ENCODE measurements at places on chromosomes 2 and 18.

DNA sequence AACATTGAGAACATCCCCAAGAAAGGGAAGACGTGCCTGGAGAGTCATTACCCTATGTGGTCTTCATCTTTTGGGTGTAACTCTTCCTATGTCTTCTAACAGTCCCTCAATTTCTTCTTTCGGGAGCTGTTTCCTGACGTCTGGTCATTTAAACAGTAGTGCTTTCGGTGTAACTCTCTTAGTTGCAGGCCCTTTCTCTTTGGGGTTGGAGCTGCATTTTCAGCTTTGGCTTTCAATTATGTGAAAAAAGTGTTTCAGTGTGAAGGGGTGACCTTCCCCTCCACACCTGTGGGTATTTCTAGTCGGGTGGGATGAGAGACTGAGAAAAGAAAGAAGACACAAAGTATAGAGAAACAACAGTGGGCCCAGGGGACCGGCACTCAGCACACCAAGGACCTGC lies 105.9 kb downstream of the CERS6 start:
- DNase-seq = no peak

DNA sequence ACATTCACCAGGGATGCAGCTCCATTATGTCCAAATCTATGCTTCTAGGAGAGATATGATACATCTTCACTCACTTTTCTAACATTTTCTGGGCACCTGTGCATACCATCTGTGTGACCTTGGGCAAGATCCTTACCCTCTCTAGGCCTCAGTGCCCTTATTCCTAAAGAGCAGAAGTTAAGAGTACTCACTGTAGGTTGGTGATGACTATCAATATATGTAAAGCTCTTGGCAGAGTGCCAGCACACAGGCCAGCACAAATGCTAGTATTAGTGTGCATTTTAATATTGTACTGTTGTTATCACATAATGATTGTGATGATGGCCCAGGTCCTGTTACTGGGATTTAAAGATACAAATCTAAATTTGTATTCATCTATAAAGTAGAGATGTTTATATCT lies 199.2 kb downstream of the RAD51AP2 start:
- no peak for DNase-seq

- no peak for DNase-seq
Measured at GRCh38 chr2:38440655-38441054, 63.6 kb upstream of the ATL2 start.

DNA sequence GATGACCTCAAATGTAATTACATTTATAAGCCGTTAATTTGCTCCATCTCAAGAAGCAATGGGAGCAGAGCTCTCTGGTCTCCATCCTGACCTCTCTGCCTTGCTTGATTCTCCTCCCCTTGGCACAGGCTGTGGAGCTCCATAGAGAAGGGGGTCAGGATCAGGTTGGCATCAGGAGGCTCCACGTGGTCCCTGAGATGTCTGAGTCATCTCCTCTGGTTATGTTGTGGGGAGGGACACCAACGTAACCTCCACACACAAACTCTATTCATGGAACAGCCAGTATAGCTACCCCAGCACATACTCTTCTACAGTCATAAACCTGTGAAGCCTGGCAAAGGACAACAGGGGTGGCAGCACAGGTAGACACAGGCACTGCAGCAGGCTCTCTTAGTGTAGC lies 29.0 kb downstream of the TRABD2A start:
- DNase-seq = no peak

DNA sequence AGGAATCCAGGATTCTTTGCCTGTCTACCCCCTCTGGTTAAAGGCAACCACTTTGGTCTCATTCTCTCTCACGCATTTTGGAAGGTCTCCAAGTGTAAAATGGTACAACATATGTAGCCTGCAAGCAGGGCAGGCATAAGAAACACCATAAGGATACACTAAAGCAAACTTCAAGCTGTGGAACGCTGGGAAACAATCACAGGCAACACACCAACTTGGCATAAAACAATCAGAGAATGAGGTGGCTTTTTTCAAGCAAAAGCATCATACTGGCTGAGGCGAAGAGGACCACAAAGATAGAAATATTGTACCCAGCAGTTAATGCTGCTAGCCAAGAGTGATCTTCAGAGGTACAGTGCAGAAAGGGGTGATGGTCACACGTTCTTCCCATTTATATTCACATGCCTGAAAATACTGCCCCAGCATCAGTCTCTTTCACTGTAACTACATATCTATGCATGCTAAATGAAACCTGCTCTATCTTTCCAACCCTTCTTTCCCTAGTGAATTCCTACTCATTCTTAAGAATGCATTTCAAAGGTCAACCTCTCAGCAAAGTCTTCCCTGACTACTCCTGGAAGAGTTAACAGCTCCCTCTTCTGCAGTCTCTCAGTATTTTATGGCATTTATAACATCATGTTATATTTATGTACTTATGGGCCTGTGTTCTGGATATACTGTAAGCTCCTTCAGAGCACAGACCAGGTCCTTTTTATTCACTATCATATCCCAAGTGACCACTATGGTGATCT lies 71.9 kb upstream of the GALNT5 start:
- no peak for DNase-seq

DNA sequence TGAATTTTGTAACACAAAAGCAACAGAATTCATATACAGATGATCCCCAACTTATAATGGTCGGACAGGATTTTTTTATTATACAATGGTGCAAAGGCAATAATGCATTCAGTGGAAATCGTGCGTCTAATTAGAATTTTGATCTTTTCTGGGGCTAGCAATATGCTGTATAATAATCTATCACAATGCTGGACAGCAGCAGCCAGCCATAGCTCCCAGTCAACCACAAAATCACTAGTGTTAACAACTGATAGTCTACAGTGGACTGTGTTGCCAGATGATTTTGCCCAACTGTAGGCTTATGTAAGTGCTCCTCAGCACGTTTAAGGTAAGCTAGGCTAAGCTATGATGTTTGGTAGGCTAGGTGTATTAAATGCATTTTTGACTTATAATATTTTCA lies 399.0 kb upstream of the SLC39A10 start:
- DNase-seq = no peak

DNA sequence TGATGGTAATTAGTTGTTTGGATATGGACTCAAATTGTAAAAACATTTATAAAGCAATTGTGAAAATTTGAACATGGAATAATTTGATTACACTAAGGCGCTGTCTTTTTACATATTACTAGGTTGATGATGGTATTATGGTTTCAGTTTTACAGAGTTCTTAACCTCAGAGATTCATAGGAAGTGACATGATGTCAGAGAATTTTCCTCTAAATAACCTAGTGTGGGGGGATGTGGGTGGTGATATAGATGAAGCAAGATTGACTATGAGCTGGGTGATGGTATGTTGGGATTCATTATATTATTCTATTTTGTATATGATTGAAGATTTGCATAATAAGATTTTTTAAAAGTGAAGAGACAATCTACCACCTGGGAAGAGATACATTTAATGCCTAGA lies 45.9 kb upstream of the ATP5MC3 start:
- DNase-seq = no peak

DNA sequence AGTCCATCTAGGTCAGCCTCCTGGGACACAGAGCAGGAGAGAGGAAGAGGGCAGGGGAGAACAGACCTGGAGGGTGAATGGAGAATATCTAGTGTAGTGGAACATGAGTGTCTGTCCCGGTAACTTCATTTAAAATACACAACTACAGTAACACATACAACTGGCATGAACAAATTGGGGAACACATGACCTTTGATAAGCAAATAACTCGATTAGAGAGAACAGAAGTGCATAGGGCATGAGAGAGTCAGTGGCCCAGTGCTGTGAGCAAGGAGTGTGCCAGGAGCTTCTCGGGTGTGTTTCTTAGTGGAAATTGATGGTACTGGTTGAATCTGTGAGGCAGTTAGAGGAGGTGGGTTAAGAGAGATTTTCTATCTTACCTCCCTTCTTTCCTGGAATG lies 40.8 kb downstream of the TNP1 start:
- no peak for DNase-seq

DNA sequence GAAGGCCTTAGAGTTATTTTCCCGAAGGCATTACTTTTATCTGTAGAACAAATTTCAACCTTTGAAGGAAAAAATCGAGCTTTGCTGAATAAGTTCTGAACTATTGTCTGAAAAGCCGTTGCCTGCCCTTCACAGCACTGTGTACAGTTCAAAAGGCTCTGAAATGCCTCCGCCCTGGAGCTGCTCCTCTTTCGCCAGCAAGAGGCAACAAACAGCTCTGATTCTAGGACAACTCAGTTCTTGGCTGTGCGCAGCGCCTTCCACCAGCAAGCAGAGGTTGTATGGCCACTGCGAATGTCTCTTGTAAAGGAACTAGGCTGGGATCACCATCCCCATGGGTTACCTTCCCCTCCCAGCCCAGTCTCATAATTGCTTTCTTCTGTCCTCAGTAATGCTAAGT lies 308.5 kb downstream of the GBX2 start:
- no peak for DNase-seq

GRCh38 chr2:234051374-234052070 lies 1.0 kb downstream of the SPP2 start:
- no peak for DNase-seq

DNA sequence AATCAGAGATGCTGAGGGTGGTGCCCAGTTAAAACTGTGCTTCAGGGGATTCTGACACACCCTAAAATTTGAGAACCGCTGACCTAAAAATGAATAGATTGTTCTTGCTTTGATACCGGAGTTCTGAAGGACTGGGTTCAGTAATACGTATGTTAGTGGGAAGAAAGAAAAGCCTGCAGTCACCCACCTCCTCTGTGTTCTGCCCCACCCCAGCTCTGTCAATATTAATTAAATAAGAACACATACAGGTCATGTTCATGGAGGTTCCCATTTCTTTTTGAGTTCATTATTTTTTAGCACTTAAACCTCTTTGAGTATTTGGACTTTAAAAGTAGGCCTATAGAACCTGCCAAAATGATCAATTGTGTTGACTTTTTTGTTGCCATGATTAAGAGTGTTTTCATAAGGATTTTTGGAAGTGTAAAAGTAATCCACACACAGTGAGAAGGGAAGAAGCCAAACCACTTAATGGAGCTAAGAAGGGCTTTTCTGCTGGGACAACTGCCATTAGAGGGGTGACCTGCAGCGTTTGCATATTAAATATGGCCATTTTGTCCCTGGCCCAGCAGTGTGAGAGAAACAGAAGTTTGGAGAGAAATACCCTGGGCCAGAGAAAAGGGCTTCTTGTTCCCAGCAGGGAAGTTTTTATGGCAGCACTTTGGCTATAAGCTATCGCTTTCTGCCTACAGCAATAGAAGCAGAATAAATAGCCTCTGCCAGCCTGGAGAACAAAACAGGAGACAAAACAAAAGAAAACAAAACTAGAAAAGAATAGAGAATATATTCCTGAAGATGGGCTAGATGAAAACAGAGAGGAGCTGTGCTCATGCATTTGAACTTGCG lies 80.7 kb upstream of the RNF152 start:
- no peak for DNase-seq

DNA sequence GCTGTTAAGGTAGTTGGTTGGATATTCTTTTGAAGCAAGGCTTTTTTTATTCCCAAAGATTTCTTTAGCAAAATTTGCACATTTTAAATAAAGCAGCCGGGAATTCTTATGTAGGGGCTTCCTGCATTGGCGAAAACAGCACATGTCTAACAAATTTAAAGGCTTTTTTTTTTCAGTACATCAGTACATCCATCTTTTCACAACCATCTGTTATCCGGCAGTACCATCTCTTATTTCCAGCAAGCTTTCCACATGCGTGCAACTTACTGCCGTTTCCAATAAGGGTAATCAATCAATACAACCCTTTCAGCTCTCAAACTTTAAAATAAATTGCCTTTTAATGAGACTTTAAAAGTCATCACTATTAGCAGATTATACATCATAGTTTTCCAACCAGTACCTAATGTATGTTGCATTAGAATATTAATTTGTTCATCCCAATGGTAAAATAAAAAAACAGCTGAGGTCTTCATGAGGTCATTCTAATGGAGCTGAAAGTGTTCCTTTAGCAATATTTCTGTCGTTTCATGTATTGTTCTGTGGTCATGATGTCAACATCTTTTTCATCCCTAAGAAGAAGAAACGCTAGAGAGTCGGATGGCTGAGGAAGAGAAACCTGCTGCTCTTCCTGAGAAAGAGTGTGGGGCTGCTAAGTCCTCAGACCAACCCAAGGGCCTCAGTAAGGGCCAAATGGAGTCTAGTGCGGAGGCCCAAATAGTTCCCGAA lies 81.4 kb upstream of the UNC80 start:
- DNase-seq = no peak

DNA sequence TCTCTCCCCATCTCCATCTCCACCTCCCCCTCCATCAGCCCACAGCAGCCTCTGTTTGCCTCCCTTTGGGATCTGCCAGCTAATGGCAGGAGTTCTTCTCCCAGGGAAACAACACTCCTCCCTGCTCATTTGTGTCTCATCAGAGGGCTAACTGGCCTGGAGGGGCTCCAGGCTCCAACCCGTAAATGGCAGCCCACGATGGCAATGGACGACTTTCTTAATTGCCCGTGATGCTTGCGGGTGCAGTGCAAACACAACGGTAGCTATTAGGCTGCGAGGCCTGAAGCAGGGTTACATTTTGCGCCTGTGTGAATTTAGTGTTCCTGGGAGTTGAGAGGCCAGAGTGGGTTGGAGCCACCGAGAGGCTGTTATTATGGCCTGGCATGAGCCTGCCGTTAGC lies 285.1 kb downstream of the TNS1 start:
- no peak for DNase-seq

DNA sequence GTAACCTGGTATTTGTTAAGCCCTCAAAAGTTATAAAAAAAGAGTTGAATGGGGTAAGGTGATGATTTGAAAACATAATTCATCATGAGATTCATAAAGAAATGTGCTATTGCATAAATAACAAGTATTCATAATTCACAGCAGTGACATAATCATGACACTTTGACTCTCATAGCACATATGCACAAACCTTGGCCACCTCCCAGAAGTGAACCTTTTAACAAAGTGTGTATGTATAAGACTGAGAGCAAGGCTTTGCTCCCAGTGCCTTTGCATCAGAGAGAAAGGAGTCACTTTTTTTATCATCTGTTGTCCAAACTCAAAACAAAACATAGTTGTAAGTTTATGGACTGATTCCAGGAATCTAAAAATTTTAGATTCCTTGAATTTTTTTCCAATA lies 15.0 kb upstream of the HTR2B start:
- no peak for DNase-seq

DNA sequence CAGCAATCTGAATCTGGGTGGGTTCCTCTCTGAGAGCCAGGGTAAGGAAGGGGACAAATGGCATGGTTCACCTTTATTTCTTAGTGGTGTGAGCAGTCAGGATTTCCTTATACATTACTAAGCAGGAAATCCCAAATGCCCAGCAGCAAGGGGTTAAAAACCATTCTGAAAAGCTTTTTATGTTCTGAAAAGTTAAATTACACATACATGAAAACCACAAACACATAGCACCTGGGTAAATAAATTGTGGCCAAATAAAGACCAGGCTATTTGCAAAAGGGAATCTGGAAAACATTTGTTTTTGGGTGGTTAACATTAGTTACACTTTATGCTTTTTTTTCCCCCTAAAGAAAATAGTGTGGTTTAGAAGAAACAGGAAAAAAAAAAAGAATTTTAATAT lies 156.1 kb downstream of the AGPS start:
- no peak for DNase-seq
